ENCODE measurements at places on chromosomes 13 and 19. TPM values are rescaled to one million over a fixed set of nuclear protein-coding genes. Genes with fewer than 3 reads are reported as not detected.

The ANKLE1 gene
- polyA plus RNA-seq, result 0.71 TPM

The LRFN3 gene
- polyA plus RNA-seq, result 13.9 TPM

The ZNF738 gene
- 20.3 TPM for polyA plus RNA-seq

The ONECUT3 gene
- 0.01 TPM for polyA plus RNA-seq

The CLC gene
- polyA plus RNA-seq, result 3.8 TPM

Data from muscle of leg (tissue), 16 donors.